ENCODE measurements at places on chromosomes 13 and 19.

DNA sequence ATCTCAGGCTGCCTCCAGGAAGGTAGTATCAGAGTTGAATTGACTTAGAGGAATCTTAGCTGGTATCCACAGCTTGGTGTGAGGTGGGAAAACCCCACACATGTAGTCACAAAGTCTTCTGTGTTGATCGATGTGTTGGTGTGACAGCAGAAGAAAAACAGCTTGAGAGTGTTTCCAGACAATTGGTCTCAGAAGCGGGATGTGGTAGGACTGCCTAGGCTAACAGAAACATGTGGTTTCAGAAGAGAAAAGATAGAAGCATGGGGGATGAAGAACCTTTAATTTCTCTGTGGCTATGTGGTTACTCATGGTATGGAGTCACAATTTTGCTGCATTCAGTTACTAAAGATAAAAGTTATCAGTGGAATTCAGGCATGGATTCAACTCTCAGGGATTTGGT, 134.7 kb upstream of the SLITRK5 start:
- DNase-seq, result no peak

DNA sequence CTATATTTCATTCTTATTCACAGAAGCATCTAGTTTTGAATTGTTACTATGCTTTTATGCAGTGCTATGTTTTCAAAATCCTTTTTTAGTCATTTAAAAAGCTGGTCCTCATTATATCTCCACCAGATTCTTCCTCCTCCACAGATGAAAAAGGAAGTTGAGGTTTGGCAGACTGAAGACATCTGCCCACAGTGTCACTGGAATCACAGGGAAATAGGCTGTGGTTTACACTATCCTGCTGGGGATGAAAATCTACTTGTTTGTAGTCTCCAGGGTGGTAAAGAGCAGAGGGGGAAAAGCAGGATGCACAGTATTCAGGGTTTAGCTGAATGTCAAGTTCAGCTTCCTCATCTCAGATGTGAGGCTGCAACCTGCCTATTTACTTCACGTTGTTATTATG, 351.2 kb downstream of the DNAJC15 start:
- DNase-seq, result no peak

GRCh38 chr13:74230984-74231501, 96.8 kb upstream of the KLF12 start:
- no peak for DNase-seq

- no peak for DNase-seq
Observed at GRCh38 chr13:100881291-100881864, 206.8 kb upstream of the TMTC4 start.

DNA sequence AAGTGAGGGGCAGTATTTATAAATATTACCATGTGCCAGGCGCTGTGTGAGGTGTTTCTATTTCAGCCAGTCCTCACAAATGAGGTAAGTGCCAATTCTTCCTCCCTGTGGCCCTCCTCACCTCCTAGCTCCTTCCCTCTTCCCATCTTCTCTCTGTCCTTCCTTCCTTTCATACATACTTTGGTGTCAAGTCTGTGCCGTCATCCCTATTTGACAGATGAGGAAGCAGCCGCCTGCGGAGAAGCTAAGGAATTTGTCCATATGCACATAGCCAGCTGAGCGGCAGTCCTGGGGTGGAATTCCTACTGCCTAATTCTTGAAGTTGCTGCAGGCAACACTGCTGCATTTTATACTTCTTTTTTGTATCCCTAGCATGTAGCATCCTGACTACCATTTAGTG, 150.8 kb downstream of the B3GLCT start:
- no peak for DNase-seq
